H9 (cell line): ENCODE measurements at places on chromosomes 2 and 18.

DNA sequence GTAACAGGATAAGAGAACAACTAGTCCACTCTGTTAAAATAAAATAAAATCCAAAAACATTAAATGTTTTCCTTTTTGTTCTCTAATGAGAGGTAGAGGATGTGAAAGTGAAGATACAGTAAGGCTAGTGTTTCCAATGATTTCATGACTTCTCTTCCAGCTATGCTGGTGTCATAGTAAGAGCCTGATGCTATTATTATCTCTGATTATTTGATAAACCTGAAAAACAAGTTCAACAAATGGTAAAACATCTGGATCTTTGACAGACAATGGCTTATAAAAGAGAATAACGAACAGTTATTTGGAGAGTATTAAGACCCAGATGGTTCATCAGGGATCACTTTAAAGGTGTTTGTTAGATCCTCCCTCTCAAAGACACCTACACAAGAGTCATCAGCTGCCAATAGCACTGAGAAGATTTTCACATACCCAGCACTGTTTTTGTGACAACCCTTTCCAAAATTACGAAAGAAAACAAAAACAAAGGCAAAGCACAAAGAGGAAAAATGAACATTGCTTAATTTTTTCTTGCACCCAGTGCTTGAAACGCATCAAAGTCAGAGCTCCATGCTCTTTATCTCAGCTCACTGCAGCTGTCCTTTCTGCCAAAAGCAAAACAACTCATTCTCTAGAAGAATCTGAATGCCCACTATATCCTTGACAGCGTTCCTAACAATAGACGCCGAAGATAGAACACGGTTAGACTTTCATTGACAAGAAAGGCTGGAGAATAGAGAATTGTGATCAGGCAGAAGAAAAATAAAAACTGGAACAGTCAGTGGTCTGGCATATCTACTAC is 168.6 kb downstream of the SLC8A1 start:
- DNase-seq: no peak

- DNase-seq: no peak
These were observed 125.1 kb upstream of the SH3BP4 start for GRCh38 chr2:234826681-234827080.

- DNase-seq: no peak
These were observed 79.8 kb downstream of the ITGB1BP1 start for GRCh38 chr2:9343524-9343923.

- DNase-seq: no peak
These were observed 9.8 kb downstream of the PRLH start for GRCh38 chr2:237575869-237576862.

DNA sequence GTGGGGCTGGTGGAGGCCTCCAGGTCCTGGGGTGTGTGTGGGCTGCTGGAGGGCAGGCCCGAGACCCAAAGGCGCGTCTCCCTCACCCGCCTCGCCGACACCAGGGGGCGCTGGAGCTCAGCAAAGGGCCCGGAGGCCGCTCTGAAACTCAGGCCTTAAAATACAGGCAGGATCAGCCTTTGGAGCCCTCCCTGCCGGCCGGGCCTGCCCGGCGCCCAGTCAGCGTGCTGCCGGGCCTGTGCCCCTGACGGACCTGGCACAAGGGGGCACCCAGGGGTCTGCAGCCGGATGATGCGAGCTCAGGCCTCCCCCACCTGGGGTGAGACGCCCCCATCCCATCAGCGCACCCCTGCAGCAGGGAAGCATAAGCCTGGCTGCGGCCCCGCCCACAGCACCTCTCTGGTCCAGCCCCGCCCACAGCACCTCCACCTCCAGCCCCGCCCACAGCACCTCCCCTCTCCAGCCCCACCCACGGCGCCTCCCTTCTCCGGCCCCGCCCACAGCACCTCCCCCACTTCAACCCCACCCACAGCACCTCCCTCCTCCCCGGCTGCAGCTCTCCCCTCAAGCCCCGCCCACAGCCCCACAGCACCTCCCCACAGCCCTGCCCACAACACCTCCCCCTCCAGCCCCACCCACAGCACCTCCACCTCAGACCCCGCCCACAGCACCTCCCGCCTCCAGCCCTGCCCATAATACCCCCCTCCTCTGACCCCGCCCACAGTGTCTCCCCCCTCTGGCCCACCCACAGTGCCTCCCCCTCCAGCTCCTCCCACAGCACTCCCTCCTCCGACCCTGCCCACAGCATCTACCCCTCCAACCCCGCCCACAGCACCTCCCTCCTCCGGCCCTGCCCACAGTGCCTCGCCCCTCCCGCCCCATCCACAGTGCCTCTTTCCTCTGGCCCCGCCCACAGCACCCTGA is 92.8 kb upstream of the OTOS start:
- peak; percentile 95 for DNase-seq

DNA sequence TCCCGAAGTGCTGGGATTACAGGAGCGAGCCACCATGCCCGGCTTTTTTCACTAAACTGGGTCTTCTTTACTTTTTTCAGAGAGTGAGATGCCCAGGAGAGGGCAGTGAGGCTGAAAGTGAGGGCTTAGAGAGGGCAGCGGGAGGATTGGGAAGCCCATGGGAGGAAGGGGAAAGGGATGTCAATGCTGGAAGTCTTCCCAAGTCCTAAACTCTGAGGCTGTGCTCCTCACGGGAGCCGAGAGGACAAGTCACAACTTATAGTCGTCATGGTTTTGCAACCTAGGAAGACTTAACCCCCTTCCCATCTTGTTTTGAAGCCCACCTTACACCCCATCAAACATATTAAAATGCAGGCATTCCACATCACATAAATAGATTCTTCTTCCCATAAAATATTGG is 15.1 kb upstream of the MEP1B start:
- no peak for DNase-seq

- DNase-seq: no peak
These were observed 10.7 kb upstream of the NFE2L2 start for GRCh38 chr2:177275040-177275742.

GRCh38 chr2:15041429-15041837 is 408.9 kb downstream of the LRATD1 start:
- DNase-seq: no peak

DNA sequence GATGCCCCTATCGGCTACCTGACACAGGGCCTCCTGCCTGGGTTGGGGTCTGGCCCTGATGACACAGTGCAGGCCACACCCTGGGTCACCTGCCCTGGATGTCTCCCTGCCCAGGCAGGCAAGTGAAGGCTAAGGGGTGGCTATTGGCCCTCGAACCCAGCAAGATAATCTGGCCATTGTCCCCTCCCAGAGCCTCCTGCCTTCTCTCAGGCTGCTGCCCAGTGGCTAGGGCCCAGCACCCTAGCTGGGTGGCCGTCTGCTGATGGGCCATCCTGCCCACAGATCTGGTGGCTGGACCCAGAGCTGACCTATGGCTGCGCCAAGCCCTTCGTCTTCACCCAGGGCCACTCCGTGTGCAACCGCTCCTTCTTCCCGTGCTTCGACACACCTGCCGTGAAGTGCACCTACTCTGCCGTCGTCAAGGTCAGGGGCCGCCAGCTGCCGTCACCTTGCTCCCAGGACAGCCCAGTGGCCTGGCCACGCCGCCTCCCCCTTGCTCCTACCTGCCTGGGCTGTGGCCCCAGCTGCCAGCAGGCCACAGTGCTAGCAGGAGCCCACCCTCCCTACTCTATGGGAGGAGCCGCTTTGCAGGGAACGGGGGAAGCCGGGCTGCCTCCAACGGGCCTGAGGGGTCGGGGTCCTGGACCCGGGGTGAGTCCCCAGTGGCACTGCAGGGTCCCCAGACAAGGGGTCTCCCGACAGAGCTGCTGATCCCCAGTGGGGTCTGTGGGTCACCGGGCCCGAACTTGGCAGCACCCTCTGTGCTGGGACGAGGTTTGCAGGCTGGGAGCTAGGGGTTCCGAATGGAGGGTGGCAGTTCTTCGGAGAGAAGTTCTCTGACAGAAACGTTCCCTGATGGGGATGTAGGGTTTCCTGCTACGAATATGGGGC is 4.1 kb downstream of the RNPEPL1 start:
- DNase-seq: no peak

DNA sequence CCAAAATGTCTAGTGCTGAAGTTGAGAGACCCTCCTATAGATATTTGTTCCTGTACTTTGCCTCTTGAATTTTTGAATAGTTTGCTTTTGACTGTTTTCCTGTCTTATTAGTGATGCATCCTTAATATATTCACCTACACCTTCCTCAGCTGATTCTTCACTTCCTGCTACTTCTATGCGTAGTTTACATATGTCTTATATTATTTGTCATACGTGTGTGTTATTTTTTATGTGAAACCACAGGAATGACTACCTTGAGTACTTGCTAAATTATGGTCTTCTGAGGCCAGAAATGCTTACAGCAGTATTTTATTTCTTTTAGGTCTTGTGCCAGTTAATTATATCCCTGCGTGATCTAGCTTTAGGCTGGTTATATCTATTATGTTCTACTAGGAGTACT is 9.9 kb downstream of the UBE2E3 start:
- no peak for DNase-seq

GRCh38 chr2:191105082-191105481 is 45.7 kb downstream of the STAT4 start:
- DNase-seq: no peak

DNA sequence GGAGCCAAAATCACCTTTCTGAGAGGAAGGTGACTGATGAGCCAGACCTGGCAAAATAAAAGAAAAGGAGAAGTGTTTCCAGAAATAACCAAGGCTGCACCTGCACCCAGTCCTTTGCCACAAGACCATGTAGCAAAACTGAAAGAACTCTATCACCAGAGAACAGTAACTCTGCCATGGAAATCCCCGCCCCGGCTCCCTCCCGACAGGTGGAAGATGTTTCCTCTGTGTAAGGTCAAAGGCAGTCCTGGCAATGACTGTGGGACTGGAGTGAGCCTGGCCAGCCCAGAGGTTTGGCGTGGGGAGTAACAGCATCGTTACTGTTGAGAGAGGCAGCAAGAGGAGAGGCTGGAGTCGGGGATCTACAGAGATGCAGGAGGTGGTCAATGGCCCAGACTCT is 42.3 kb downstream of the SPRED2 start:
- DNase-seq: no peak

- DNase-seq: no peak
These were observed 56.4 kb upstream of the CCDC141 start for GRCh38 chr2:179106342-179106675.

DNA sequence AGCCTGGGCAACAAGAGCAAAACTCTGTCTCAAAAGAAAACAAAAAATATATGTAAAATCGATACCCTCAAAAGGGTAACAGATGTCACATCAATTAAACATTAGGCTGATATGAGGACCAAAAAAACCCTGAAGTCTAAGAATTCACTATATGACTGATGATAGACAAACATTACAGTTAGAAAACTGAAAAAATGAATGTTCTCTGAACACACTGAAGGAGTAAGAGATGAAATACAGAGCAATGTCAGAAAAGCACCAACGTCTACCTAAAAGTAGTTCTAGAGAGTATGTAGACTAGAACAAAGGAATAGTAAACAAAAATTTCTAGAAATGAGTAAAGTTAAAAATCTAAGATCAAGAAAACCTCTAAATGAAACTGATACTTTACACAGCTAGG is 81.9 kb downstream of the SLC66A3 start:
- DNase-seq: no peak

DNA sequence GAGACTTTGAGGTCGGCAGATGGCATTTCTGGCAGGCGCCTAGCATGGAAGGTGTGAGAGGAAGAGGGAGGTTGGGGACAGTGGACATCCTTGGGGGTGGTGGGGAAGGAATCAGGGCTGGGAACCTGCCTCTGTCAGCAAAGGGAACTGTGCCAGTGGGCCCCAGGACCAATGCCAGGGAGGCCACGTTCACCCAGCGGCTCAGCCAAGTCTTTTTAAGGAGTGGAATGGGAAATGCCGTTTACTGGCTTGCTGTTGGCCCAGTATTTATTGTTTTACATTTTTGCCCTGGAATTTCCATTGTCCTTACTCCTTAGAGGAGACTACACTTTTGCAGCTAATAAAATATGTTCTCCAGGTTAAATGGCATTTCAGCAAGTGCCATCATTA is 135.2 kb downstream of the MCFD2 start:
- no peak for DNase-seq

DNA sequence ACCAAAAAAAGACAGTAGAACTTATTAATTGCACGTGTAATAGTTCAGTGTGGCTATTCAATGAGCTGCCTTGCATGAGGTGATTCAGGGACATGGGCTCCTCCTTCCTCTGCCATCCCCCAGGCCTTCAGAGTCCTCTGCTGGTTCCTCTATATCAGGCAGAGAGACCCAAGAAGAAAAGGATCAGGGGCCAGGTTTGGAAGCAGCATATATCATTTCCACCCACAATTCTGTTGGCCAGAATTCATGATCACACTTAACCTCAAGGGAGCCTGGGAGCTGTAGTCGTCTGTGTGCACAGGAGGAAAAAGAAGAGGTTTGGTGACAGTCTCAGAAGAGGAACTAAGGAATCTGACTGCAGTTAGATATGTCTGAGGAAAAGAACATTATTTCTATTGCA is 114.0 kb upstream of the GLS start:
- no peak for DNase-seq

GRCh38 chr2:121429119-121429903 is 101.4 kb upstream of the RNU4ATAC start:
- DNase-seq: no peak

GRCh38 chr2:177489719-177490301 is 97.2 kb downstream of the AGPS start:
- no peak for DNase-seq

GRCh38 chr18:55774505-55774904 is 186.5 kb upstream of the TCF4 start:
- no peak for DNase-seq

- peak; percentile 80 for DNase-seq
These were observed 5.3 kb downstream of the GLI2 start for GRCh38 chr2:120740765-120741524.

DNA sequence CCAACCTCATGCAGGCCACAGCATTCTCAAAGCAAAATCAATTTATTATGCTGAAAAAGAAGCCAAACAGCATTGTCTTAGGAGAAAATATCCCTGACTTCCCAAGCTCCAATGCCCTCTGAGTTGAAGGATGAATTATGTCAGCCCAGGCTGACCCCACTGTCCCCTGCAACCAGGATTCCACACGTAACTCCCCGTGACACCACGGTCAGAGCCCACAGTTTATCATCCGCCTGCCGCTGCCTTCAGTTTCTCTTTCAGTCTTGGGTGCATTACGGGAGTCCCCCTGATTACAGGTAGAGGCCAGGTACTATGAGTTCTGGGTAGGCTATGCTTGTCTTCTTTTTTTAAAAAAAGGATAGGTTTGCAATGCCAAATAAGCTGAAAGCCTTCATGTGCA is 244.2 kb downstream of the MYT1L start:
- DNase-seq: no peak

GRCh38 chr2:58860586-58860985 is 619.5 kb upstream of the FANCL start:
- no peak for DNase-seq

- no peak for DNase-seq
These were observed 39.5 kb downstream of the SDC1 start for GRCh38 chr2:20185176-20186022.

DNA sequence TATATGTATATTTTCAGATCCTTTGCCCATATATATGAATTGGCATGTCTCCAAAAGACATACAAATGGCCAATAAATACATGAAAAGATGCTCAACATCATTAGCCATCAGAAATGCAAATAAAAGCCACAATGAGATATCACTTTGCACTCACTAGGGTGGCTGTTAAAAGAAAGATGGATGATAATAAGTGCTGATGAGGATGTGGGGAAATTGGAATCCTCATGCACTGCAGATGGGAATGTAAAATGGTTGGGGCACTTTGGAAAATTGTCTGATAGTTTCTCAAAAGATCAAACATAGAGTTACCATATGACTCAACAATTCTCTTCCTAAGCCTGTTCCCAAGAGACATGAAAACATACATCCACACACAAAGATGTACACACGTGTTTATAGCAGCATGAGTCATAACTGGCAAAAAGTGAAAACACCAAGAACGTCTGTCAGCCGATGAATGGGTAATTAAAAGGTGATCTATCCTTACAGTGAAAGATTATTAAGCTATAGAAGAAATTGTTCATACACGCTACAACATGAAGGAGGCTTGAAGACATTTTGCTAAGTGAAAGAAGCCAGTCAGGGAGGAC is 19.7 kb downstream of the NGEF start:
- no peak for DNase-seq
